ENCODE measurements at places on chromosomes 7 and 10.

DNA sequence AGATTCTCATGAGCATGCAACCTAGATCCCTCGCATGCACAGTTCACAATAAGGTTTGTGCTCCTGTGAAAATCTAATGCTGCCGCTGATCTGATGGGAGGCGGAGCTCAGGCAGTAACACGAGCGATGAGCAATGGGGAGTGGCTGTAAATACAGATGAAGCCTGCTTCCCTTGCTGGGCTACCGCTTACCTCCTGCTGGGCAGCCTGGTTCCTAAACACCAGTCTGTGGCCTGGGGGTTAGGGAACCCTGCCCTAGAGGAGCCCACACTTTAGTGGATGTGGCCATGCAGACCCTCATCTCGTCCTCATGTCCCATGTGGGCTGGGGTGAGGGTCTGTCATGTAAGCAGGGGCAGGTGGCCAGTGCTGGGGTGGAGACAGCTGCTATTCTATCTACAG lies 417.6 kb downstream of the GLRX3 start:
- no peak for DNase-seq

GRCh38 chr7:158272091-158272490 lies 315.5 kb downstream of the PTPRN2 start:
- no peak for DNase-seq

DNA sequence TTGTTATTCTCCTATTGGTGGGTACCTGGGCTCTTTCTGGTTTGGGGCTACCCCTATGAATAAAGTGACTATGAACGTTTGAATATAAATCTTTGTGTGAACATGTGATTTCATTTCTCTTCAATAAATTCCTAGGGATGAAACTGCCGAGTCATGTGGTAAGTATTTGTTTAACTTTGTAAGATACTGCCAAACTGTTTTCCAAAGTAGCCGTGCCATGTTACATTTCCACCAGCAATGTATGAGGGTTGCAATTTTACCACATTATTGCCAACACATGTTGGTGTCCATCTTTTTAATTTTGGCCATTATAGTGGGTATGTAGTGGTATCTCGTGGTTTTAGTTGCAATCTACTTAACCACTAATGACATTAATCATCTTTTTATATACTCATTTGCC lies 94.7 kb downstream of the ZNRF2 start:
- DNase-seq: no peak

DNA sequence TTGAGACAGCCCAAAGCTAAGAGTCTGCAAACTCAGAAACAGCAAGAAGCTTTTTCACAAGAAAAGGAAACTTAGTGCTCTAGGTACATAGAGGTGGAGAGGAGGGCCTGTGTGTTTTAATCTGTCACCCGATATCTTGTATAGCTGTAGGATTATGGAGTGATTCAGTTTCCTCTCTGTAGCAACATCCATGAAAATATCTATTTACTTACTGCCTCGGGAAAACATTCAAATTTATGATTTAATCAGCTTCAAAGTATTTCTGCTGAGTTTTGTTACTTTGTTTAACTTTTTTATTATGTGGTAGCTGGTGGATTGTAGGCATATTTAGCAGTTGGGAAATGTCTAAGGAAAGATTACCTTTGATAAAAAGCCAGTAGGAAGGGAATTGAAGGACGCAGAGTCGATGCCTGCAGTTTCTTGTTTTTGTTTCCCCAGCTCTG lies 292.0 kb downstream of the CCDC3 start:
- DNase-seq: no peak

- DNase-seq: no peak
Measured at GRCh38 chr7:28054531-28055160, 125.9 kb downstream of the JAZF1 start.

- no peak for DNase-seq
Measured at GRCh38 chr10:35555962-35556930, 48.9 kb upstream of the GJD4 start.

DNA sequence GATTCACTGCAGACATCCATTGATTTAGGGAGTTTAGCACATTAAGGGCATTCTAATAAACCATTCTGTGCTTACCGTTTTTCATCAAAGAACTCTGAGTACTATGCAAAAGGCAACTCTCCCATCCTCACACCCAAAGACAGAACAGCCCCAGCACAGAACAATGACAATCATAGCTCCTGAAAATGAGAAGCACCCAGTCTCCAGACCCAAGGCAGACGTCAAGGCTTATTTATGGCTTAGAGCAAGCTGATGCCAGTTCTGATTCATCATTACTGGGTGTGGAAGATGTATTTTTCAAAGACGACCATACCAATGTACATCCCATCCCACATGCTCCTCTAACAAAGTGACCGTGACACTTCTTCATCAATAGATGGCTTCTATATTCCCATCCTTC lies 67.6 kb downstream of the OSBPL3 start:
- no peak for DNase-seq

Measured in stimulated activated CD4-positive, alpha-beta T cell treated with anti-CD3 and anti-CD28 coated beads, Interleukin-2, amount 100 ng/mL, for 4 hours (primary cell).